ENCODE measurements at places on chromosomes 3 and 15.

DNA sequence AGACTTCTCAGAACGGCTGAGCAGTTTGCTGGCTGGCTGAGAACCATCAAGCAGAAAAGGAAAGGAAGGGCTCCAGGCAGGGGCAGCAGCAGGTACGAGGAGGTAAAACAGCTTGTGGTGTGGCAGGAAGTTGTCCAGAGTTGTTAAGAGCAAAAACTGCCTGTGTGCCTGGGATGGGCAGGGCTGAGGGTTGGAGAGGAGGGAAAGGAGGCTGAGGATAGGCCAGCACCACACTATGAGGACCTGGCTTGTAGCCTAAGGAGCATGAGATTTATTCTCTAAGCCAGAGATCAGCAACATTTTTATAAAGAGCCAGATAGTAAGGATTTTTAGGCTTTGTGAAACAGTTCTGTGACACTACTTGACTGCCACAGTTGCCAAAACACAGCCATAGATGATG is 8.0 kb downstream of the IGSF10 start:
- DNase-seq: no peak

DNA sequence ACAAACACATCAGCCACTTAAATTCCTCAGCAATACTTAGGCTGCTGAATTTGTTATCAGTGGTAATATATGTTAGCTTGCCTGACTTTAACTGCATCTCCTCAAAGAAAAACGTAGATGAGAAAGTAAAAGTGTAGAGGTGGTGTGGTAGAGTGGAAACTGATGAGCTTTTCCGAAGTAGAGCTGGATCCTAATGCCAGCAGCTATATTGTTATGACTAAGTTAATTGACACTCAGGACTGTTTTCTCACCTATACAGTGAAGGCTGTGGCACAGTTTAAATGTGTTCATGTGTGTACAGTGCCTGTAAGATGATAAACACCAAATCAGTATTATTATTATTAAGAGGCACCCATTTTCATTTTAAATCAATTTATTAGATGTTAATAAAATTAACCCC is 174.9 kb downstream of the TNIK start:
- no peak for DNase-seq

- DNase-seq: no peak
Measured at GRCh38 chr15:65583701-65584100, 27.2 kb downstream of the INTS14 start.

- no peak for DNase-seq
Measured at GRCh38 chr3:194384569-194385001, 14.5 kb downstream of the GP5 start.
